SK-MEL-5 (cell line): ENCODE measurements at places on chromosomes 2 and 18. TPM values are rescaled to one million over a fixed set of nuclear protein-coding genes. Genes with fewer than 3 reads are reported as not detected.

Gene PROM2
- not detected in 2 replicates for total RNA-seq

Gene BCL2
- total RNA-seq, result 8.6 and 9.2 TPM in 2 replicates

Gene CDH7
- 3.1 and 3.3 TPM in 2 replicates for total RNA-seq

GRCh38 chr2:184734338-184734737 is 136.0 kb downstream of the ZNF804A start:
- no peak for DNase-seq

DNA sequence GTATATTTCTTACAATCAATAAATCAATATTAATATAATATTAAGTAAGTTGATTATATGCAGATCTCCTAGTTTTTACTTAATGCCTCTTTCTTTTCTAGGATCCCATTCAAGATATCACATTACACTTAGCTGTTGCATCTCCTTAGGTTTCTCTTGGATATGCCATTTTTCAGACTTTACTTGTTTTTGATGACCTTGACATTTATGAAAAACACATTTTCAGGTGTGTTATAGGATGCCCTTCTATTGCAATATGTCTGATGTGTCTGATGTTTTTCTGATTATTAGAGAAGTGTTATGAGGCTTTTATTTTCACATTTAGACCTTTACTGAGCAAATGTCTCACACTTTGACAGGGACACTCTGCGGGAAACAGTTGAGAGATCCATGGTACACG is 933.6 kb upstream of the CNTNAP5 start:
- DNase-seq, result no peak

- DNase-seq, result no peak
Measured at GRCh38 chr2:100383306-100383705, 34.2 kb downstream of the CHST10 start.

GRCh38 chr18:44899832-44900231 is 219.1 kb downstream of the SETBP1 start:
- DNase-seq, result no peak

DNA sequence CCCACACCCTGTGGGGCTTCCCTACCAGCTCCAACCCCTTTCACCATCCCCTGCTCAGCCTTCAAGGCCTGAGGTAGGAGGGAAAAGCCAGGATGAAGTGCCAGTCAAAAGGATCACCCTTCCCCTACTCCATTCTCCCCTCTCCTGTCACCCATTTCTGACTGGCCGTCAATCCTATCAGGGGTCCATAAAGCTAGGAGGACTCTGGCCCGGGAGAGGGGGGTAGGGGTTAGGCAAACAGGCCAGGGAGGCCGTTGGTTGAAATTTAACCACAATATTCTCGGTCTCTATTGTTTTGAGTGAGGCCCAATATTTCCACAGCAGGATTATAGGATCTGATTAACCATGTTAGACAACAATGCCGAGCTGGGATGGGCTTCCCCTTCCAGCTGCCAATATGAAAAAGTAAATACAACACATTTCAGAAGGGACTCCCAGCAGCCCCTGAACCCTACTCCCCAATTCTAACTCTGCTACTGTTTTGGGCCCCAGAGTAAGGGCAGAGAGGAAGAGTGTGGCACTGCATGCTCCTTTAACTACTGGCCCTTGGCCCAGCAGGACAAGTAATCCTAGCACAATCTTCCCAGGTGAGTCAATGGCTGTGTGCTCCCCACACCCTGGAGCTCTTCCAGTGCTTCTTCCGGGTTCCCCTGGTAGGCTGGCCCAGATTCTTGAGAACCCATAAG is 10.6 kb upstream of the IHH start:
- no peak for DNase-seq

DNA sequence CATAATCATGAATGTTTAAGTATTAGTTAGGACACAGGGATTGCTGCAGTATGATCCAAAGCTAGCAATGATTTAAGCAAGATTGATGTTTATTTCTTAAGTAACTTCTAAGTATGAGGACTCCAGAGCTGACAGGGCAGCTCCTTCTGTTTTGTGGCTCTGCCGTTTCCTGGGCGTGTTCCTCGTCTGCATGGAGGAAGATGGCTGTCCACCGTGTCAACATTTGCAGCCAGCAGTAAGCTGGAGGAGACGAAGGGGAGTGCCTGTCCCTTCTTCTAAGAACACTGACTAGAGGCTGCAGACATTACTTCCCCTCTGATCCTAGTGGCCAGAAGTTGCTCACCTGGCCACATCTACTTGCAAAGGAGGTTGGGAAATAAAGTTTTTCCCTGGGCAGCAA is 144.1 kb downstream of the MYO1B start:
- DNase-seq, result no peak

- no peak for DNase-seq
Measured at GRCh38 chr2:203799908-203800307, 67.7 kb upstream of the CTLA4 start.

DNA sequence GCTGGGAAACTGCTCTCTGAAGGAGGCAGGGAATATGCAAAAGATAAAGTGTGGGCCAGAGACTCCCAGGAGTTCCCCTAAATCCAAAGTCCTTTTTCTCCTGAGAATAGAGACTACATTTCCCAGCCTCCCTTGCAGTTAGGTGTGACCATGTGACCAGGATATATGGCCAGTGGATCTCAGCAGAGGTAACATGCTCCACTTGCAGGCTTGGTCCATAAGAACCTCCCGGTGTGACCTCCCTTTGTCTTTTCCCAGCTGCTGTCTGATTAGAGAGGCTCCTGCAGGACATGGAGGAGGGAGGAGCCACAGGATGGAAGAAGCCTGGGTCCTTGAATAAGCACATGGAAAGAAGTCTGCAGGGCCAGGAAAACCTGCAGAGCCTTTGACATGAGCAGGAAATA is 76.2 kb downstream of the TGFA start:
- peak; percentile 20 for DNase-seq

GRCh38 chr18:41009926-41010325 is 945.1 kb upstream of the PIK3C3 start:
- no peak for DNase-seq

- no peak for DNase-seq
Measured at GRCh38 chr2:14516844-14517243, 115.7 kb upstream of the LRATD1 start.

DNA sequence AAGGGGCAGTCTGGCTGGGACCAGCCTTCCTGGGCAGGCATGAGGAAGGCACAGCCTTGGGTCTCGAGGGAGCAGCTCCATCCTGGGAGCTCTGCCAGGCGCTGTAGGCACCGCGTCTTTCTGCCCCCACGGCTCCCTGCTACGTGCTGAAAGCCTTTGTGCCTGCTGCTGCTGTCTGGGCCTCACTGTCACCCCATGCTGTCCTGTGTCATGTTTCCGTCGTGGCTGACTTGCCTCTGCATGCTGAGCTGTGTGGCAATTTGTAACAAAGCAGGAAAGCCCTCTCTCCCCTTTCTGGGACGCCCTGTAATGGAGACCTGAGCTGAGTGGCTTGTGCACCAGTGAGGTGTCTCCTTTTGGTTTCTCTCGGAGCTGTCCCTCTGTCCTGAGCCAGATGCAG is 152.5 kb downstream of the TSN start:
- no peak for DNase-seq

DNA sequence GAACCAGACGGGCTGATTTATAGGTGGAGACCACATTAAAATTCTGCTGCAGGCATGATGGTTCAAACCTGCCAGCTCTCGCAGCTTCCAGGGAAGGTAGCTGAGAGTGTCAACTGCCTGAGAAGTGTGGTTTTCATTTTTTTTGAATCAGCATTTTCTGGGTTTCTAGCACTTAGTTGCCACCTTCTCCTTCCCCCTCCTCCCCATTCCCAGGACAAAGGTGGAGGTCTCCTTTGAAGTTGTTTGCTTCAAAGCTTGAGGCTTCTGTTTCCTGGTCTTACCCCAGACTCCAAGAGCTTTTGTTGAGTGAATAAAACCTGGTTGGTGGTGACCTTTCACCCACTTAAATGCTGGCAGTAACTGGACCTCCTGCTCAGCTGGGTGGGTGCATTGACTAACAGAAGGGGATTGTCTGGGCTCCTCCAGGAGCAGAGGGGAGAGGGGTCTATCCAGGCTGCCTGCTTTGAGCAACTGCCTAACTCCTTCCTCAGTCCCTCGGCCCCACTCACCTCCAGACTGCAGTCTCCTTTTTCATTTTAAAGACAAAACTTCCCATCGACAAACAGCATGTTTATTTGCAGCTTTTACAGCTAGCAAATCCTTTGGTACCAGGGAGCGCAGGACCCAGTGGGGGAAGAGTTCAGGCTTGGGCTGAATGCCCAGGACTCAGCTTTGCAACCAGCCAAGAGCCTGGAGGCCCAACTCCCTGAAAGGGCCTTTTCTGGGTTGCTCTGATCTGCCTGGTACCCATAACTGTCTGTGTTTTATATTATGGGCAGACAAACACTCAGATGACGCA is 3.5 kb downstream of the RHOB start:
- DNase-seq, result peak; percentile 82

DNA sequence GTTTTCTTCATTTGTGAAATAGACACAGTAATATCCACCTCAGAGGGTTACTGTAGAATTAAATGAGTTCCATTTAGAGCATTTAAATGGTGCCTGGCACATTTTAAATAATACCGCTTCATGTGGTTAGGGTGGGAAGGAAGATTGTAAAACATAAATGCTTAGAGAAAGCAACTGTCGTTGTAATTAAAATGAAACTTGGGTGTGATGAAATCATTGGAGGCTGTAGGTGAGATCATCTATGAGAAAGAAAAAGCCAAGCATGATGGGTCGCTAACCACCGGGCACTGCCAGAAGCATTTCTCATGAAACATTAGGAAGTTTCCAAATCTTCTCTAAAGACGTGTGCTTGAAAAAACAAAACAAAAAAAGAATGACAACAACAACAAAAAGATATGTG is 8.2 kb upstream of the SLC39A10 start:
- DNase-seq, result no peak

- no peak for DNase-seq
Measured at GRCh38 chr2:60830991-60831390, 50.4 kb upstream of the REL start.

DNA sequence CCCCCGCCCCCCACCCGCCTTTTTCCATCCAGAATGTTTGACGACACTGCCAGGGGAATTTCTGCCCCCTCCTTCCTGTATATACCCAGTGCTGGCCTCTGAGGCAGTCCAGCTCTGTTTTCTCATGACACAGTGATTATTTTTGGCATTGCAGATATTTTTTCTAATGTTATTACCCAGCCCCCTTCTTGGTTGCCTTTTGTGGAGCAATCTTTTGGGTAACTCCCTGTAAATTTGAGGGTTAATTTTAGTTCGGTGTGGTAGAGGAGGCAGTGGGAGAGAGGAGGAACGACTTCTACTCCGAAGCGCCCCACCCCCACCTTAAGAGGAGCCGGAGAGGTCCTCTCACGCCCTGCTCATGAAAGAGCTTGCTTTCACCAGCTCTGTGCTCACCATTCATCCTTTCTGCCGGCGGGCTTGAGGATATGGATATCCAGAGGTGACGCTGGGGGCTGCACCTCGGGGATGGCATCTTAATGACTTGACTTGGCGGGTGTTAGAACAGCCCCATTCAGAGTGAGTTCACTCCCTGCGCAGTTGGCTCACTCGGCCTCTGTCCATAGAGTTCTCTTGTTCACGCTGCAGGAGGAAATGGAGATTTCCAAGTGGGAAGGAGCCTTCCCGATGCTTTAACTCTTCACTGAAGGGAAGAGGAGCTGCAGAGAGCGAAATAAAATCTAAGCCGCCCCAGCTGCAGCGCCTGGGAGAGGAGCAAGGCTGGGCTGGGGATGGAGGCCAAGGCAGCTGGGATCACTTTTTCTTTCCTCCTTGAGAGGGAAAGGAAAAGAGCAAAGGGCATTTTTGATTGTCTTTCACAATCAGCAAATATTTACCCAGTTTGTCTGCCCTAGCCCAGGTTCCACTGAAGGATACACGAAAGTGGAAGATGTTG is 38.4 kb downstream of the EPAS1 start:
- DNase-seq, result no peak

- DNase-seq, result no peak
Measured at GRCh38 chr2:27993402-27993787, 102.9 kb downstream of the BABAM2 start.

DNA sequence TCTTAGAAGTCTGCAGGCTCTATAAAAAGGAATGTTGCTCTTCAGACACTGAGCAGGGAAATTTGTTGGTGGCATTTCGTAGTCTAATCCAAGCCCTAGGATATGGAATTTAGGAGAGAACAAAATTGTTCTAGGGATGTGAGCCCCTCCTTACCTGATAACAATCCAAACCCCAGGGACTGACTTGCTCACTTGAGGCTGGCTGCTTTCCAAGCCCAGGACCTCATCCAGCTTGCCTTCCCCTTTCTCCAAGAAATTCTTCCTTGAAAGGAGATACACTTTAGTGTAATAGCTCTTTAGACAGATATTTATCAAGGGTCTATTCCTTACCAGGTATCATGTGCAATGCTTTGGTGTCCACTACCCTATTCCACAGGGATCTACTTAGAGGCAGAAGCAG is 279.8 kb downstream of the C1D start:
- no peak for DNase-seq

DNA sequence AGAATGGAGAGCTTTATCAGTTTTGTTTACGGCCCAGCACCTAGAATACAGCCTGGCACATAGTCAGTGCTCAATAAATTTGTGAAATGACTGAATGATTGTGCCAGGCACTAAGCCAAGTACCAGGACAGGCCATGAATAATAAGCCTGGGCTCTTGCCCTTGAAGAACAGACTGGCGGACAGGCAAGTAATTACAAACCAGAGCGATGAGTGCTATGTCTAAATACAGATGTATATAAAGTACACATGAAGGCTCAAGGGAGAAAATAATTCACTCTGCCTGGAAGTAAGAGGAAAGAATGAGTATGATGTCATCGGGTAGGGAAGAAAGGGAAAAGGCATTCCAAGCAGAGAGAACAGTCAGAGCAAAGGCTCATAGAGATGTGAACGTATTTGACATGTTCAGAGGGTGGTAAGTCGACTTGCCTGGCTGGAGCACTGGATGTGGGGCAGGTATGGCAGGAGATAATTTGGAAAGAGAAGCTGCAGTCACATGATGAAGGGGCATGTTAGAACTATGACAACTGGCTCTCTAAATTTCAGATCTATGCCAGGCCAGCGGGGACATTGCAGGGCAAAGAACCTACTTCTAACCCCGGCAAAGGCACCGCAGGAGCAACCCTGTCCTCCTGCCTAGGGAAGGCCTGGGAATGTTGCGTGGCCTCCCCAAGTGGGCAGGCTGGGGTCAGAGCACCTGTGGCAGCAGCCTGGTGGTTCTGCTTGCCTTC is 119.1 kb upstream of the STPG4 start:
- no peak for DNase-seq

DNA sequence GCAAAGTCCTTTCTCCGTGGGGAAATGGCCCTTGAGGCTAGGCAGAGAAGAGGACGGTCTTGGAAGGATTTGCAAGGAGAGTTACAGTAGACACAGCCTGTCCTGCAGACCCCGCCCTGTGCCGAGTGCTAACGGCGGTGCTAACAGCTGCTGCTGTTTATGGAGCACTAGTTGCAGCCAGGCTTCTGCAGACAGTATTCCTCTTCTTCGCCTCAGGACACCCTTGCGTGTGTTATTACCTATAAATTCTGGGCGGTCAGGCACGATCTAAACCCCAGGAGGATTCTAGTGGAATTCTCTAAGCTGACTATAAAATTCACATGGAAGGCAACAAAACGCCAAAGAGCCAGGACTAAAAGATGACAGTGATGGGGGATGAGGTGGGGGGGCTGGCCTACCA is 139.8 kb downstream of the GLI2 start:
- no peak for DNase-seq
